ENCODE measurements at places on chromosomes 3 and 15.

DNA sequence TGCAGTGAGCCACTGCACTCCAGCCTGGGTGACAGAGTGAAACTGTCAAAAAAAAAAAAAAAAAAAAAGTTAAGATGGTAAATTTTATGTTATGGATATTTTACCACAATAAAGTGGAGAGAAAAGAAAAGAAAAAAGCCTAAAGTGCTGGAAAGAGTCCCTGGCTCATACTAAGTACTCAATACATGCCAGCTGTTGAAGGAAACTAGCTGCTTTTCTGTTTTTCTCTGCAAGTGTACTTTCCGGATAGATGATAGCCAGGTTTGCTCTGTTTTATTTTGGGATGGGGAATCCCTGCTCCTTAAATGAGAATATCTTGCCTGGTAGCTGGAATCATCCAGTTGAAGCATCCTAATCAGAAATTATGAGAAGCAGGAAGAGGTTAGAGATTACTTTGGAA is 10.9 kb downstream of the EID1 start:
- DNase-seq: no peak

GRCh38 chr15:23035964-23036566 is 3.3 kb downstream of the TUBGCP5 start:
- no peak for DNase-seq

DNA sequence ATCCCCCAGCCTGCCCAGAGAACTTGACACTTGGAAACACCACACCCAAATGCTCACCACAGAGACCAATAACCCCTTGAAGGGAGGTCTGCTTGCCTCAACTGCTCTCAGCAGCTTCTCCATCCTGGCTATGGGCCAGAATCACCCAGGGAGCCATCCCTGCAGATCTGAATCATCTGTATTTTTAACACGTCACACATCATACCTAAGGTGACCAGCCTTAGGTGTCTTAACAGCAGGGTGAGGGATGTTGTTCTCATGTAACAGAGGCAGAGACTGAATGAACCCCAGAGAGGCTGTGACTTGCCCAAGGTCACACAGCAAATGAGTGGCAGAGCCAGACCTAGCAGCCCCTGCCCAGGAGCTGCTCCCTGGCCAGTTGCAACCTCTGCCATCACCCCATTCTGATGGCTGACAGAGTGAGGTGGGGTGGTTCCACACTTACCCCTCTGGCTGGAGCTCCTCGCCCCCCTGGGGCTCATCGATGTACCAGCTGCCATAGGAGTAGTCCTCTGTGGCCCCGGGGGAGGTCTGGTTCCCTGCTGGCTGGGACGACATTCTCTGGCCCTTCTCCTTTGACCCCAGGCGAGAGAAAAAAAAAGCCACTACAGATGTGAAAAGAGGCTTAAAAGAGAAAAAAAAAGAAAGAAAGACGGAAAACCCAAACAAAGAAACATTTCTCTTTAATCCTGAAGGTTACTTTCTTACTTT is 722 bp downstream of the STRA6 start:
- no peak for DNase-seq

GRCh38 chr15:58387130-58387529 is 44.7 kb upstream of the LIPC start:
- no peak for DNase-seq

Data from activated CD8-positive, alpha-beta memory T cell treated with anti-CD3 and anti-CD28 coated beads for 4 hours (primary cell).